ENCODE measurements at places on chromosomes 4 and X.

- no peak for DNase-seq
Measured at GRCh38 chr4:182190306-182190705, 52.9 kb upstream of the TENM3 start.

- DNase-seq = no peak
Measured at GRCh38 chrX:19540076-19540475, 24.8 kb upstream of the MAP3K15 start.

DNA sequence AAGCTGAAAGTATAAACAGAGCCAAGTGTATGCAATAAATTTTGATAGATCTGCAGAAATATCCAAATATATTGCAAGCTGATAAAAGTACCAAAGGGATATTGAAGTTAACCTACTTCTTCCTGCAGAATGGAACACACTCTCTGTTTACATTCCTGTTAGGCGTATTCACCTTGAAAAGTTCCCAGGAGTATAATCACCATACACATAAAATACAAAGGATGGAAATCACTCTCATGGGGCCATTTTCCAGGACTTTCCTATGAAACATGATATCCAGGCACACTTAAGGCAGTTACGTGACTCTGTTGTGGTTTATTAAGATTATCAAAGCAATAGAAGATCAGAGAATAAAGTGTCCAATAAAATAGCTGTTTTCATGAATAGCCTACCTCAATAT is 1142.3 kb downstream of the NLGN4X start:
- no peak for DNase-seq

GRCh38 chr4:27189683-27190082 is 329.0 kb downstream of the STIM2 start:
- no peak for DNase-seq

DNA sequence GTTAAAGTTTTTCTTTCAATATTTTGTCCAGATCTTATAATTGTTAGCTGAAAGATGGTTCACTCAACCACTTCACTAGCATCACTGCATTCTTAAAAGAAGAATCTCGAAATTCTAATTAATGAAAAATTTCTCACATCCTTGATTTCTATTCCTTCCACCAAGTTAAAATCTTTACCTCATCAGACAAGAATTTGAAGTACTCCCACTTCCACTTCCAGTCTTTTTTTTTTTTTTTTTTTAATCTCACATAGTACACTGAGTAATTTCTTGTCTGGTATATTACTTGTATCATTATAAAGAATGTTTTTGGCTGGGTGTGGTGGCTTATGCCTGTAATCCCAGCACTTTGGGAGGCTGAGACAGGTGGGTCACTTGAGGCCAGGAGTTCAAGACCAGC is 73.2 kb downstream of the FBXW7 start:
- no peak for DNase-seq

DNA sequence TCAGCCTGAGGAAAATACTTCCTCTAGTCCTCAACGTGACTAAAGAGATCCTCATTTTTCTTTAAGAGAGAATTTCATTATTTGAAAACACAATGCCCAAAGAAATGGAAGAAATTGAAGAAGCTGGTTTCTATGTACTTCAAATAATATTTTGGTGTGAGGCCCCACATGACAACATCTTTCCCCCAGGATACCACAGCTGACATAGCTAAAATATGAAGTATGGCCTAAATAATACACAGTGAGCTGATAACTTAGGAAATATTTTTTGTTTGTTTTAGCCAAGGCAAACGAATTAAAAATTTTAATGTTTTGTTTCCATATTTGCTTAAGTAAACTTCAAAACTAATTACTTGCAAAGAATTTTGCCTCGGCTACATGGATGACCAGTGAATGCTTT is 149.2 kb downstream of the CBR4 start:
- DNase-seq = no peak

- DNase-seq = no peak
Measured at GRCh38 chrX:85037114-85037513, 33.4 kb downstream of the APOOL start.

DNA sequence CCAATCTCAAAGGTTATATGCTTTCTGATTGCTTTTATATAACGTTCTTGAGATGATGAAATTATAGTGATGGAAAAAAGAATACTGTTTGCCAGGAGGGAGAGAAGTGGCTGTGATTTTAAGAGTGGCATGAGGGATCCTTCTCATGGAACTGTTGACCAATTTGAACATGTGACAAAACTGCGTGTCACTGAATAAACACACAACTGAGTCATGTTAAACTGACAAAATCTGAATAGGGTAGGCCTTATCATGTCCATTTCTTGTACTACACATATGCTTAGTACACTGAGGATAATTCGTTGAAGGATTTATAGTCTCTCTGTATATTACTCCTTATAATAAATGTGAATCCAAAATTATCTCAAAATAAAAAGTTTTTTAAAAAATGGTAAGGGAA is 22.2 kb upstream of the HSPA4L start:
- DNase-seq = no peak

DNA sequence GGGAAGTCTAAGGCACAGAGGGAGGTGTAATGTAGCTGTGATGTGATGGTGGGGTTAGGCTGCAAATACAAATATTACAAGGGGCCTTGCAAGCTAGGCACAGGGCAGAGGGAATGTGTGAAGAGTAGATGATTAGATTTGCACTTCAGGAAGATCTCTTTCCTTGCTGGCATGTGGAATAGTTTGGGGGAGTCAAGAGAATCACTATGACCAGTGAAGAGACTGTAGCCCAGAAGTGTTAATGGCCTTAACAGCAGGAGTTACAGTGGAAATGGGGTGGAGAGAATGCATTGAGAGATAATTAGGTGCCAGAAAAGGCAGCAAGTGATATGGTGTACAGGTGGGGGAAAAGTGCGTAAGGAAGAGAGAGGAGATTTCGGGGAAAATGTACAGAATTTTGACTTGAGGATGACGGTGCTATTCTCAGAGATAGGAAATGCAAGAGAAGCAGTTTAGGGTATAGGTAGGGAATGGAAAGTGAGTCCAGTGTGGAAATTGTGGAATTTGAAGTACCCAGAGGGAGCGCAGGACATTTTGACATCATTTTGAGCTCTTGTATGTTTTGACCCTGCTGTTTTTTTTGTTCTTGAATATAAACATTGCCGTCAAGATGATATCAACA is 10.2 kb upstream of the TAPT1 start:
- no peak for DNase-seq

DNA sequence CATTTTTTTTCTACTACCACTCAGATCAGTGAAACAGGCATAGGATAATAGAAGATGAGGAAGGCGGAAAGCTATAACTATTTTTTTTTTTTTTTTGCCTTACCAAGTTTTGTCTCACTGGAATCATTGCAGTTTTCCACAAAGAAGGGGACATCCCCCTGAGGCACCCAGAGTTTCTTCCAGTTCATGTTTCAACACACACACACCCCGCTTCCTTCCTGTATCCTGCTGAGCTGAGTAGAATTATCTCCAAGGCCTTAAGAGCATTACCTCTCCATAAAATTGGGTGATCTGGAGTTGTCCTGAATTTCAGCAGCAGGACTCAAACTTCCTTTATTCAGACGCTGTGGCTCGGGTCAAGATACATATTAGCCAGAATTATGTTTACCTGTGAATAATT is 111.9 kb downstream of the PALLD start:
- no peak for DNase-seq

GRCh38 chr4:27467351-27467750 is 606.7 kb downstream of the STIM2 start:
- DNase-seq = no peak

GRCh38 chr4:74166818-74167217 is 8.9 kb downstream of the MTHFD2L start:
- no peak for DNase-seq

DNA sequence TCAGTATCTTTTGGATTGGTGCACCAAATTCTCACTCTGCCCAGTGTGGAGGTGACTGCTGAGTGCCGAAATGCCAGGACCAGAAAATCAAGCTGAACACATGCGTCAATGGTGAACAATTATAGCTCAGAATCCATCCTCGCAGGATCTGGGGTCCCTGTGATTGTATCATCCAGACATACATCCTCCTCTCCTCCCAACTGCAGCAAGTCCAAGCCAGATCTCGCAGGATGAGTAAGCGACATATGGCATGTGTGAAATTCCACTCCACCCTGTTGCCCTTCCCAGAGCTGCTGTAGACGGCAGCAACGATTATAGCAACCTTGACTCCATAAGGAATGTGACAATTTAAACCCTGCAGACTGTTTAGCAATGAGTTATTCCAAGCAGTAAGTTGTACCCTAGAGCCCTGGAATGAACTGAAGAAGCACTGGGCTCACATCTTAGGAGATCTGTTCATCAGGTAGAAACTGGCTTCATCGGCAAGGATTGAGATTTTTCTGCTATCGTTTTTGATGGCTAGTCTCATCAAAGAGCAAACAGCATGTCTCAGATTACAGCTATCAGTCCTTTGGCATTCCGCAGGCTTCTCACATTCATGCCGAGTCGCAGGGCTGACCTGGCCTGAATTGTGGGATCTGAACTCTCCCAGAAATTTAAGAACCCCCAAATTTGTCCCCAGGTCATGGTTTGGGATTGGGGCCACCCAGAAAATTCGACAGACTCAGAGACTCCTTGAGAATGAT is 35.5 kb upstream of the SORBS2 start:
- no peak for DNase-seq

- DNase-seq = no peak
Measured at GRCh38 chrX:124117325-124117724, 155.8 kb downstream of the STAG2 start.

DNA sequence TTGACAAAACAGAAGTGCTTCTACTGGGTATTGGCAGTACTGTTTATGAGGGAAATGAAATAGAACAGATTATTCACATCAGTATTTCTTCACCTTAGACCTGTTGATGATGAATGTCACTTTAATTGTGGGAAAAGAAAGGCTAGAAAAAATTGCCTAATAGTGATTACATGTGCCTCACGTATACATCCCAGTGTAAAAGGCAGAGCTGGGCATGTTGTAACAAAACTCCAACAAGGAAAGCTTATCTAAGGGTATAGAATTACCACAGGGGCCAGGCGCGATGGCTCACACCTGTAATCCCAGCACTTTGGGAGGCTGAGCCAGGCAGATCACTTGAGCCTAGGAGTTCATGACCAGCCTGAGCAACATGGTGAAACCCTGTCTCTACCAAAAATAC is 4.2 kb downstream of the PGM2 start:
- DNase-seq = no peak

- no peak for DNase-seq
Measured at GRCh38 chr4:139833151-139833910, 167.7 kb downstream of the MGST2 start.

DNA sequence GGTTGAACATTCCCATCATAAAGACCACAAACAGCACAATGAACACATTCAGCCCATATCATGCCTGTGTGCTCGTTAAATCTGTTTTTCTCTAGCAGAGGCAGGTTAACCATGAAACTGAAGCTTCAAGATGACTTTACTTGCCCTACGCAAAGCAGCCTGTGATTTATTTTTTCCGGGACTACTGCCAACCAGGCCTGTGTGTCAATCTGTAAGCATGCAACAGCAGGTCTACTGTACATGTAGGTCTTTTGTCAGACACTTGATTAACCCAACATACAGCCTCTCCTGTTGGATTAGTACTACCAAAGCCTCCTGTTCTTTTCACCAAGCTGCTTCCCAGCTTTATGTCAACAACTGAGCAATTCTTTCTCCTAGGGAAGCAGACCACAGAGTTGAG is 85.5 kb upstream of the ACSL1 start:
- DNase-seq = peak; percentile 20

GRCh38 chr4:181748581-181748980 is 494.6 kb upstream of the TENM3 start:
- no peak for DNase-seq

GRCh38 chr4:124450851-124451250 is 261.7 kb downstream of the ANKRD50 start:
- no peak for DNase-seq
